ENCODE measurements at places on chromosomes 2 and 18.

DNA sequence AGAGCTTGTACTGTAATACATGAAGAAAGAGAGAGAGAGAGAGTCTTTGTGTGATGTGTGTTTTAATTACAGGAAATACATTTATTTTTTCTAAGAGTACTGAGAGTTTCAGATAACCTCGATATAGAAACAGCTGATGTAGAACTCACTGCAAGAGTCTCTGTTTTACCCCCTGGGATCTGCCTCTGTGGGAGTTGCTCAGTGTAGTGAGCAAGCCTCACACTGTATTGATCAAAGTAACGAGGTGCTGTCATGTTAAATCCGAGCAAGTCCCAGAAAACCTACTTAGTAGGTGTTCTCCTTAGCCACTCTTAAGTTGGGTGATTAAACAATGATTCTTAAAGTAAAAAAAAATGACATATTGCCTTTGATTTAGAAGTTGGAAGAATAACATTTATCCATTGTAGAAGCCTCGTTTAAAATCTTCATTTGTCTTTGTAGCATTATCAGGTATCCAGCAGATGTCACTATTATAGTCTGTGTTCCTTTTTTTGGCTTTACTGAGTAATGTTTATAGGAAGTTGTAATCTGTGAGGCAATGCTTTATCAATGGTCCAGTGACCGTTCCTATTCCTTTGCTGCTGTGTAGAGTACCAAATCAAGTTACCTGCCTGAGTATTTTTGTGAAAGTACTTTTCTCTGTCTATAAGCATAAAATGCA, 219.0 kb downstream of the MYO3B start:
- peak; percentile 18 for DNase-seq

DNA sequence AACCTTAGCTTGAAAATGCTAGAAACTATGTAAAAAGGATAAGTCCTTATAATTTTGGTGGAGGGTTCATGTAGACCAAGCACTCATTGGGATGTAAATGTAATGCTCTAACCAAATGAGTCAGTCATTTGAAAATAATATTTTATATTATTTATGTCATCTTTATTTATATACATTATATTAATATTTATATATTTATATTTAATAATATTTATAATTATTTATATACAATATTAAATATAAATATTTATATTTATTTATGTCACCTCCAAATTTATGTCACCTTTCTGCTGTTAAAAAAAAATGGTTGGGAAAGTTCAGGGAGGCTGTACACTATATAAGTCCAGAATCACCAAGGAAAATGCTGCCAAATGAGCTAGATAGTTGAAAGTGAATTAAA, 254.3 kb downstream of the FIGN start:
- DNase-seq: no peak

DNA sequence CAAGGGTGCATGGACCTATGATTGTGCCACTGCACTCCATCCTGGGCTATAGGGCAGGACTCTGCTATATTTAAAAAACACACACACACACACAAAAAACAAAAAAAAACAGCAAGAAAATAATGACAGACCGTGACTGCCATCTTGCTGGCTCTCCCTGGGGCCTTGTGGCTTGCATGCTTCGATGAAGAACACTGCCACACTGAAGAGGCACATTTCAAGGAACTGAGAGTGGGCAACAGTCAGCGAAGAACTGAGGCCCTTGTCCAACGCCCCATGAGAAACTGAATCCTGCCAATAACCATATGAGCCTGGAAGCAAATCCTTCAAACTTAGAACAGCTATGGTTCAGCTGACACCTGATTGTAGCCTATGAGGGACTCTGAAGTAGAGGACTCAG, 158.1 kb downstream of the CCBE1 start:
- no peak for DNase-seq

GRCh38 chr2:96538487-96539214, 2.1 kb downstream of the ARID5A start:
- DNase-seq: peak; percentile 55

GRCh38 chr2:172404824-172405223, 22.6 kb upstream of the ITGA6 start:
- DNase-seq: peak; percentile 61

- no peak for DNase-seq
These were observed 218.2 kb downstream of the NDUFA10 start for GRCh38 chr2:239806758-239807434.

GRCh38 chr2:200471928-200472645, 37.8 kb downstream of the KCTD18 start:
- no peak for DNase-seq

DNA sequence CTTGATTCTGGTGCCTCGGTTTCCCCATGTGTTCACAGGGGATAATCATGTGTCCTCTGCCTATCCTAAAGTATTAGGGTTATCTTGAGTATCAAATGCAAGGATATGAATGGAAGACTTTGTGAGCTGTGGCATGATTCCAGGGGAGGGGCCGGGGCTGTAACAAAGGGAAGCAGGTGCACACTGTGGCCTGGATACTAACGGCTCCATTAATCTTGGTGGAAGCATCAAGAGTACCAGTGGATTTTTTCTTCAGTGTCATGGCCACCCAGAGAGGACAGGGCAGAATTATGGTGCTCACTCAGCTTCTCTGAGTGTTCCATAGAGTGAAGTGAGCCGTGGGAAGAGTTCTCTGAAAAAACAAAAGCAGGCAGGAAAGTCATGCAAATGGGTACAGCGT, 320.1 kb downstream of the ALK start:
- DNase-seq: no peak

- no peak for DNase-seq
These were observed 122.8 kb downstream of the OSBPL1A start for GRCh38 chr18:24274837-24275236.

GRCh38 chr2:42286268-42286946, 74.6 kb downstream of the COX7A2L start:
- no peak for DNase-seq

DNA sequence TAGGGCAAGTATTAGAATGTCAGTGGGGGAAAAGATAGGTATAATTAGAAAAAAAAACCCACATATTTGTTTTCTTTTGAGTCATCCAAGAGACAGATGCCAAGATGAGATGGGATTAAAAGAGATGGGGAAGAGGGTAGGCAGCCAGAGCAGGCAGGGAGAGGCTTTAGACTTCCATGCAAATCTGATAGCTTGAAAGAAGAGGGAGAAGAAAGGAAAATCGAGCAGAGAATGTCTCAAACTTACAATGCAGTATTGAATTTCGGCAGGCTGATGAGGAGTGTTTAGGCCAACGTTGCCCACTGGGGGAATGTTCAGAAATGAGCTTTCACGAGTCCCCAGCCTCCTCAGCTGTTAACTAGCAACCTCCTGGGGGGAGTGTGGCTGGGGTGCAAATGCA, 91.3 kb downstream of the SPATS2L start:
- DNase-seq: no peak

DNA sequence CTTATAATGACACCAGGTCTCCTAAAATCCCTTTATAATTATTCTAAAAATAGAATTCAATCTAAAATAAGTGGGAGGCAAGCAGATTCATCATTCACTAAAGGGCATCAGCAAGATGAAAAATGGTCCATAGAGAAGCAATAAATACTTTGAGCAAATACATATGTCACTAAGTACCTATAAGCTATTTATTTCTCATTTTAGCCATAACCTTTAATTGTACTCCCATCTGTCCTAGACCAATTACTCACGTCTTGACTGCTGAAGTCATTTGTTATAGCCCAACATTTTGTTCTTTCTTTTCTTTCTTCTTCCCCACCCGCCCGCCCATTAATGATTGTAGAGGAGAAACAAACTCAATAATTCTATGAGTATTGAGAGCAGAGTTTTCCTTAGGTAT, 105.7 kb downstream of the MAP2 start:
- DNase-seq: no peak

DNA sequence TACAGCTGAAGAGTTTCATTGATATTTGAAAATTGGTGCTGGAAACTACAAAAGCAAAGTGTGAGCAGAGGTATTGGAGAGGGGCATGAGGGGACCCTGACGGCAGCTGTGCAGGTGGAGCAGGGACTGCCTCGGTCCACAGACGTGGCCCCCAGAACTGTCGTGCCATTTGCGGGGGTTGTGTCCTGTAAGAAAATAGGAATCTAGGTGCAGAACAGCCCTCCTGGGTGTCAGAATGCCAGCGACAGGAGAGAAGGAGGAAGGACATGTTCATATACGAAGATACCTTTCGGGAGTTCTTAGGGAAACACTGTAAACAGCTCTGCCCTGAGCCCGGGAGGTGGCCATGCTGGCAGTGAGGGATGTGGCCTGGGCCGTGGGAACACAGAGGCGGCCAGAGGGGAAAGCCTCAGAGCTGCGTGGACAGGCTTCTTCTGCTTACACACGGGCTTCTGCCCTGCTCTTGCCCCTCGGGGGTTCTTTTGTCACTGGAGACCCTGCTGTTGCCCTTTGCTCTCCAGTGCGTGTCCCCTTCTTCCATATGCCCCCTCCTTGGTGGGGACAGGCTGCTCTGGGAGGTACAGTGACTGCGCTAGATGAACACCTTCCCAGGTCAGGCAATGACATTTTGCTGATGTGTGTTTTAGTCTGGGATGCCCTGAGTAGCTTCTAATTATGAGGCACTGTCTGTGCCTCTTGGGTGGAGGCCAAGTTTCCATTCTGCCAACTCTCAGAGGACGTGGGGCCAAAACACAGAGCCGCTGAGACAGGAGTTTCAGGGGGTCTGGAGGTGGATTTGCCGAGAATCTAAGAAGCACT, 81.9 kb upstream of the TXNDC2 start:
- no peak for DNase-seq

GRCh38 chr2:107078584-107078983, 192.6 kb upstream of the ST6GAL2 start:
- no peak for DNase-seq

DNA sequence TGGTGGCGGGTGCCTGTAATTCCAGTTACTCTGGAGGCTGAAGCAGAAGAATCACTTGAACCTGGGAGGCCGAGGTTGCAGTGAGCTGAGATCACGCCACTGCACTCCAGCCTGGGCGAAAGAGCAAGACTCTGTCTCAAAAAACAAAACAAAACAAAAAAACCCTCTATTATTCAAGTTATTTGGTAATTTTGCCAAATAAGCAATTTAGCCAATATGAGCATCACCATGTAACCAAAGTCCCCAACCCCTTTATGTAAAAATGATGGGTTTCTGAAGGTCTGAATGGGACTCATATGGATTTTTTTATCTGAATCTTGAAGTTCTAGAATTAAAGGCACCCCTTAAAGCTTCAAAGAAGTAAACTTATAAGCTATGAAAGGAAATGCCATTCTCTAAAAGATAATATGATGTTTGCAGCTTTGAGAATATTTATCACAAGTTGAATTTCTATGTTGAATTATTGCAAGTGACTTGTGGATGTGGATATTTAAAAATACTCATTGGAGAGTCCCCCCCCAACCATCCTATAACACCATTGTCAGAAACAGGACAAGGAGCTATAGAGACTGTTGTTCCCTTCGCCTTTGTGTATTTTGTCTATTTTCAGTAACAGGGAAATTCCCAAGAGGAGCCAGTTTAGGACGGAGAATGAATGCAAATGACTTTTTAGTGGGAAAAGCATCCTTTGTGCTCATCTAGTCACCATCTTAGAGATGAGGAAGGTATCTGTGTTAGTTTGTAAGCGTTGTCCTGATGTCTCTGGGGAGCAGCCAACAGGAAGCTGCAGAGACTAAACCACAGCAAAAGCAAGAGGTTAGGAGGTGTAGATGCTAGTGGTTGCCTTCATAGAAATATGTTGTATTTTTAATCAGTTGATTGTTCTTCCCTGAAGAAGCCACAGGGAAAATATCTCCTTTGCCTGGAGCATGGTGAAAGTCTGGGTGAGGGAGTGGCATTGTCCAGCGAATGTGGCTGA, 68.3 kb downstream of the TET3 start:
- DNase-seq: no peak

DNA sequence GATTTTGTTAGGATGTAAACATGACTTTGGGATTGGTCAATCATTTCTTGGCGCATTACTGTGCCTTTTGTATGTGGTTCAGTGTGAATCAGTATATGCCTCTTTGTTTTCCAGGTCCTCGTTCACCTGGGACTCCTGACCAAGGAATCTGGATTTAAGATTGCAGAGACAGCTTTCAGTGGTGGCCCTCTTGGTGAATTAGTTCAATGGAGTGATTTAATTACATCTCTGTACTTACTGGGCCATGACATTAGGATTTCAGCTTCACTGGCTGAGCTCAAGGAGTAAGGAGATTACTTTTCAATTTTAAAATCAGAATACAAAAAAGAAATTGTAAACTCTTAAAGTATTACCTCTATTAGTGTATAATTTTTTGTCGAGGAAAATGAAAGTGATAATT, 87.6 kb downstream of the MGAT5 start:
- no peak for DNase-seq

- no peak for DNase-seq
These were observed 18.3 kb downstream of the ARHGEF33 start for GRCh38 chr2:38907743-38908562.

GRCh38 chr18:31884020-31884419, 58.9 kb downstream of the TRAPPC8 start:
- DNase-seq: no peak

DNA sequence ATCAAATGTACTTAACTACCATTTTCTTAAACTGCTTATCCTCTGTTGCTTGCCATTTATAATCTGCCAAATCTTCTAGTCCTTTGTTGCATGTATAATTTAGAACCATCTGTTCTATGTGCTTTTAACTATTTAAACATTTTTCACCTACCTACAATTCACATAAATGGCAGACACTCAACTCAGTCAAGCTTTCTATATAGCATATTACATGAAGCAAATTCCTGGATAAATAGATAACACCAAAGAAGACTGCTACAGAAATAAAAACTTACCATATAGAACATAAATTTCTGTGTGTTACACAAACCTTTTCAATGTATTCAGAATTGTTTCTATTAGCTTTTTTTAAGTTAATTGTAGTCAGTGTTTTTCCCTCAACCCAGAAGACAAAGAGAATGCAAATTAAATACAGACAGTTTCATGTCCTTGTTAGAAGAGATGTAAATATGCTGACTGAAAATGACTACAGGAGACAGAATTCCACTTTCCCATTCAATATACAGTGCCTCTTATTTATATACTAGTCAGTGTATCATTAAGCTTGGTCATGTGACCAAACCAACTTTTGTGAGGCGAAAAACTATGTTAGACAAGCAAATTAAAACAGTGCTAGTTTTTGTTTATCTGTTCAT, 2.6 kb downstream of the BAZ2B start:
- DNase-seq: peak; percentile 49

DNA sequence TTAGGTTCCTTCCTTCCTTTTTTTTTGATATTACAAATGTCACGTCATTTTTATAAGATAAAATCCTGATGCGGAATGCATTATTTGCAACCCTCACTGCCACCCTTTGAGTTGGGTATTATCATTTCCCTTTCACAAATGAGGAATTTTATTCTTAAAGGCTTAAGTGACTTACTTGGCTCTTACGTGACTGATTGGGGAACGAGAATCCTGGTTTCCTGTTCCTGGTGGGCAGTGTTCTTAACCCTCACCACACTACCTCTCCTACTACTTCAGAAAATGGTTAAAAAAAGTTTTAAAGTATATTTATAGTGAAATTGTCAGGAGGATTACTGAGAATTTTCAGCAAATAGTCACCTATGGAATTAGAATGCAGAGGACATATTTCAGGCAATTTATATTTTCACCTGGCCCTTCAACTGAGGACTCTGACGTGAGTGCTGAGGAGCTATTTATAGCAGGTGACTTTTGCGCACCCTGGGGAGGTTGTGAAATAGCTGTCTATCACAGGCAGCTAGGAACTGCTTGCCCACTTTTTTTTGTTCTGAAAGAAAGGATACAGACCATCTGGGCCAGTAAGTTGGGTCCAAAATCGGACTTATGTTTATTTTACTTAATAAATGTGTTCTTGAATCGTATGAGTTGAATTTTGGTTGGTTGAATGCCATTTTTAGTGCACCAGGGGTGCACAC, 18.7 kb upstream of the RASGRP3 start:
- DNase-seq: no peak
